GM12891 (cell line): ENCODE measurements at places on chromosomes 3 and 15.

GRCh38 chr3:181943285-181943684 lies 231.6 kb downstream of the SOX2 start:
- no peak for DNase-seq

- no peak for DNase-seq
Measured at GRCh38 chr15:49610157-49610918, 10.3 kb downstream of the FAM227B start.

DNA sequence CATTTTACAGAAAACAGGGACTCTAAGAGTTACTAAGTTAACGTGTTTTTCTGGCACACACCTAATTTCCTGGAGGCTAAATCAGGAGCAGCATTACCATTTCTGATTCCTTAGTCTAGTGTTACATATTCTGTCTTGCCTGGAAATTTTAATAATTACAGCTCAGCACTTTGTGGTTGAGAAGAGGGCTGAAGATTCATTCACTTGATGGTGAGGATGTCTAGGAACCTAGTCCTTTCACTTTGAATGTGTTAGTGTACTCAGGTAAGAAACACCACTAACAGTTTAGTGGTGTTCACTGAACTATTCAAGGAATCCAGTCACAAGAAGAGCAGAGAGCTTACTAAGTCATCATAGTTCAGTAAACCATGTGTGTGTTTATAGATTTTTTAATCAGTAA lies 102.8 kb downstream of the STT3B start:
- DNase-seq = no peak

GRCh38 chr3:42226470-42227425 lies 39.2 kb downstream of the CCK start:
- no peak for DNase-seq

GRCh38 chr15:56194035-56194434 lies 49.6 kb downstream of the RFX7 start:
- no peak for DNase-seq

- no peak for DNase-seq
Measured at GRCh38 chr3:56621681-56622080, 61.4 kb downstream of the TASOR start.

GRCh38 chr15:88652456-88653199 lies 13.8 kb downstream of the ISG20 start:
- no peak for DNase-seq
